ENCODE measurements at places on chromosomes 6 and 20. TPM values are rescaled to one million over a fixed set of nuclear protein-coding genes. Genes with fewer than 3 reads are reported as not detected.
A peak's percentile ranks its signal among the peaks of the same experiment; 100 is the strongest.

DNA sequence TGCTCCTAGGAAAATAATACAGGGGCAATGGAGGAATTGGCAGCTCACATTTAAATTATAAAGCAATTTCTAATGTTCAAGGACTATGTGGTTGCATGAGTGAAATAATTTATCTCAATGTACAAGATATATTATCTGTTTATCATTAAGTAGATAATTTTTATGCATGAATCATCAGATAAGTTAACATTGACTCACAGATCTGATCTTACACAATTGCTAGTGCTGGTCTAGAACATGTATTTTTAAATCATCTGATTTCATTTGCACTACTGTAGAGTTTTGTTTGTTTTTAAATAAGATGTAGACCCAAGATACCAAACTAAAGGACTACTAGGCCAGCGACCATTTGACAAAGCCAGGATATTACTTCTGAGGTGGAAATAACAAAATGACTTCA, 199.2 kb downstream of the BMP2 start:
- no peak overlapping the region for H3K4me3 ChIP-seq
- no peaks in the 10 kb centered on the region for H3K4me1 ChIP-seq
- no peak for DNase-seq
- H3K27me3 ChIP-seq, result no peaks in the 10 kb centered on the region
- no peak overlapping the region for H3K27ac ChIP-seq
- no peaks in the 10 kb centered on the region for H3K36me3 ChIP-seq

- H3K4me1 ChIP-seq, result no peaks in the 10 kb centered on the region
- no peak for DNase-seq
- no peak overlapping the region for H3K4me3 ChIP-seq
- no peaks in the 10 kb centered on the region for H3K36me3 ChIP-seq
- H3K27me3 ChIP-seq, result no peaks in the 10 kb centered on the region
- H3K27ac ChIP-seq, result no peak overlapping the region
Measured at GRCh38 chr20:33418033-33418432, 16.7 kb upstream of the CDK5RAP1 start.

The SH3BGRL2 gene
- total RNA-seq, result 0.13 TPM

DNA sequence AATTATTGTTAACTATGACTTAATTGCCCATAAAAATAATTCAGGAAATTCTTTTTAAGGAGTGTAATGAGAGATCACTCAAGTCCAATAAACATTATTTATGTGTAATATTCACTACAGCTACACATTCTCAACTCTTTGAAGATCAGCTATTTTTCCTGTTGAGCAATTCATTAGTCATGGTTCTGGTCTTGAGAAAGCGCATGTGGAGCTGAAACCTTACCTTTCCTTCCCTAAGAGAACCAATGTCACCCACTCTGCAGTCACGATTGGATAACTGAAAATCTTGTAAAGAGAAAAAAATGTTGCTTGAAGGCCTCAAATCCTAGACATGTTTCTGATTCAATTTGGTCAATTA, 736.9 kb upstream of the MARCKS start:
- no peak overlapping the region for H3K27ac ChIP-seq
- H3K4me1 ChIP-seq, result no peaks in the 10 kb centered on the region
- H3K36me3 ChIP-seq, result no peaks in the 10 kb centered on the region
- H3K4me3 ChIP-seq, result no peak overlapping the region

DNA sequence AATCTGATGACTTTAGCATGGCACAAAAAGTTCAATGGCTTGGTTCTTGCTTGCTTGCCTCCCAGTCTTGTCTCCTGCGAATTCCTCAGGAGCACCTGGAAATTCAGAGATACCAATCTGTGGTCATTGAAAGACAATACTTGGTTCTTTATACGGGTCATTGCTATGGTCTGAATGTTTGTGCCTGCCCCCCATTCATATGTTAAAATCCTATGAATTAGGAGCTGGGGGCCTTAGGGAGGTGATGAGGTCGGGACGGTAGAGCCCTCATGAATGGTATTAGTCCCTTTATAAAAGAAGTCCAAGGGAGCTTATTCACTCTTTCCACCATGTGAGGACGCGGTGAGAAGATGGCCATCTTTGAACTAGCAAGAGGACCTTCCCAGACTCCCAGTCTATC, 721.8 kb downstream of the UTRN start:
- H3K4me1 ChIP-seq, result no peaks in the 10 kb centered on the region
- peaks cover 10% of the 10 kb centered on the region for H3K27me3 ChIP-seq
- no peak overlapping the region for H3K27ac ChIP-seq

The NKX2-2 gene
- not detected for total RNA-seq

GRCh38 chr6:113104541-113104940, 752.6 kb upstream of the MARCKS start:
- no peaks in the 10 kb centered on the region for H3K36me3 ChIP-seq
- H3K27me3 ChIP-seq, result no peaks in the 10 kb centered on the region
- H3K4me1 ChIP-seq, result no peaks in the 10 kb centered on the region
- no peak overlapping the region for H3K27ac ChIP-seq
- H3K4me3 ChIP-seq, result no peak overlapping the region

DNA sequence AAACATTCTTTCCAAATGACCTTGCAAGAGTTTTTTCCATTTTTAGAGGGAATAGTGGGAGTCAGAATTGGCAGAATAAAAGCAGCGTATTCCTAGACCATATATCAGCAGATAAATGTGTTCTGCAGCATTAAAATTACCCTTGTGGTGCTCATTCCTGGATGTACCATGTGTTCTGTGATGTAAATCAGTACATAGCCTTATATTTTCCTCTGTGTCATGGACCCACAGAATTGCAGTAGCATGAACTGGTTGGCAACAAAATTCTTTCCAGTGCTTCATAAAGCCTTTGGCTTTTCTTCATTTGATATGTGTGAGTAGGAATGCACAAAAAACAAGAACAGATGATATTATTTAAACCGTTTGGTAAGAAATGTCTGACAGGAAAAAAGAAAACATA, 32.5 kb downstream of the ANKEF1 start:
- no peak for DNase-seq
- H3K27ac ChIP-seq, result no peak overlapping the region
- no peaks in the 10 kb centered on the region for H3K36me3 ChIP-seq
- no peak overlapping the region for H3K4me3 ChIP-seq
- no peaks in the 10 kb centered on the region for H3K4me1 ChIP-seq

The TDRD6 gene
- total RNA-seq, result not detected

The PDE10A gene
- total RNA-seq, result not detected

The PRDM13 gene
- not detected for total RNA-seq

The CDSN gene
- total RNA-seq, result not detected

DNA sequence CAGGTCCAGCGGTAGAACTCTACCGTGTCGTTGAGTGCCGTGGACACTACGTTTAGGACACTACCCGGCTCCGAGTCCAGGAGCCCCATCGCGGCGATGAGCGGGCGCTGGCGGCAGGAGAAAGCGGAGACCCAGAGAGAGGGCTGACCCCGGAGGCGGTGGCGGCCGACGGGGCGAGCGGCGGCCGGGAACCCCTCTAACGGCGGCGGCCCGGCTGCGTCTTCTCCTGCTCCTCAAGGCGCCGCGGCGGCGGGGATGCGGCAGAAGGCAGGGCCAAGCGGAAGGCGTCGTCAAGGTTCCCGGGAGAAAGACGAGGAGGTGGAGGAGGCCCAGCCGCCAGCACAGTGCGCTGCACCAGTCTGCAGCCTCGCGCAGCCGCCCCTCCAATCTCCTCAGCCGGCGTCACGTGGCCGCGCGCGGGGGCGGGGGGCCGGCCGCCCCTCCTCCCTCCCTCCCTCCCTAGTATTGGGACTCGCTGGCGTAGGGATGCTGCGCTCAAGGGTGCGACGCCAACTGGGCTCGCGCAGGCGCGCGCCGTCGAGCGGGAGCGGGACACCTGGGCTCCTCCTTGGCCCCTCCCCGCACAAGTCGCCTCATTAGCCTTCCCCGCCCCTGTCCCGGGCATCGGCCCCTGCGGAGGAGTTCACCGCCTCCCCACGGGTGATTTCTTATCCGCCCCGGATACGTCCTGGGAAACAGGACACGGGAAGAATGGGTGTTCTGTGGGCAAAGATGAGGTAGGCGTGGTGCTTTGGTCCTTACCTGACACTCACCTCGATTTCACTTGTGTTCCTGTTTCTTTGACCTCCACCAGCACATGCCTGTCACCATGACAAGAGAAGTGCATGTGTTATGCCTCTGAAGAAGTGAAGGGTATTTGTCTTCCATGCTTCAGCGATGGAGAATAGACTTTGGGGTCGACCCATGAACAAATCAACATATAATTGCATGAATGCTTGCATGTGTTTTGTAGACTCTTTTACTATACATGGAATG, at the start of gene ELOVL4:
Gene ELOVL4 (minus strand): TSS at position 363 of the 996 bp plus-strand sequence. CDS start 274 bp downstream, at position 89.
- H3K27ac ChIP-seq, result no peak within 1 kb of the TSS
- H3K27me3 ChIP-seq, result peaks cover 31% of the 10 kb centered on the region
- DNase-seq, result peak; percentile 63

DNA sequence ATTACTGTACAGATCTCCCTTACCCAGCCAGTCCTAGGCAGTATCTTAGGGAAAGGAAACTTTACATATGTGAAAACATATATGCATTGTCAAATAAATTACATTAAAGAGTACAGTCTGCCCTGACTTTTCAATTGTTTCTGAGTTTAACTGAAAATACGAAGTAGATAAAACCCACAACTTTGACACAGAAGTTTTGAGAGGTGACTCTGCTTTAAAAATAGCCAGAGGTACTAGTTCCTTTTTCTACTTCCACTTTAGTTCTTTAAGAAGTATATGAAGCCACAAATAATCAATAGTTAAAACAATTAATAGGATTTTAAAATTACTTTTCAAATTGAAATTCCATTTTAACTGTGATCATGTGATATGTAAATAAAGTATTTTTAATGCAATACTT, 62.9 kb downstream of the BMP5 start:
- no peaks in the 10 kb centered on the region for H3K27me3 ChIP-seq
- no peak overlapping the region for H3K27ac ChIP-seq
- DNase-seq, result no peak
- no peak overlapping the region for H3K4me3 ChIP-seq

DNA sequence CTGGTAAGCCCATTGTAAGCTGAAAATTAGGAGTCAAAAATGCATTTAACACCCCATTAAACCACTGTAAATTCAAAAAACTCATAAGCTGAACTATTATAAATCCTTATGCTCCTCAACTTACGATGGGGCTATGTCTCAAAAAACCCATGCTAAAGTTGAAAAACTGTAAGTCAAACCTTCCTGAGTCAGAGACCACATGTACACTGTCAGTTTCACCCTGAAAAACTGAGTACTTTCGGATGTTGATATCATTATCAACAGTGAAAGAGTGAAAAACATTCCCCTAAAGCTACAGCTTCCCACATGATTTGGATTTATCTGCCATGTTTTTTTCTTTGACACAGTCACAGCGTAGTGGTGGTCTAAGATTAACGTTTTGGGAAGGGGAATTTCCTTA, 14.2 kb downstream of the RAB23 start:
- no peak overlapping the region for H3K27ac ChIP-seq
- H3K36me3 ChIP-seq, result no peaks in the 10 kb centered on the region
- no peaks in the 10 kb centered on the region for H3K4me1 ChIP-seq

DNA sequence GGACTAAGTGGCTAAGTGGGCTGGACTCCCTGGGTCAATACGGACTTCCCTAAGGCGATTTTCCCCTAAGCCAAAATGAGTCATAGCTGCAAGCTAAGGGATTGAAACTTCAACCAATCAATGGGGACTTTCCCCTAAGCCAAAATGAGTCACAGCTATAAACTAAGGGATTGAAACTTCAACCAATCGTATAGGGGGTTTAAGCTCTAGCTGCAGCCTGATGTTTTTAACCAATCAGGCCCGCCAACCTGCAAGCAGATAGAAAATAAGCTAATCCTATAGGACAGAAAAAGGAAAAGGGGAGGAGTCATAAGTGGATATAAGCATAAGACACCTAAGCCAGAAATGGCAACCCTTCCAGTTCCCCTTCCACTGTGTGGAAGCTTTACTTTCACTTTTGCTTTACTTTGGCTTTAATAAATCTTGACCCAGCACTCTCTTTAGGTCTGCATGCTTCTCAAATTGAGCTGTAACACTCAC, 655.0 kb upstream of the HS3ST5 start:
- no peaks in the 10 kb centered on the region for H3K4me1 ChIP-seq
- H3K27ac ChIP-seq, result no peak overlapping the region
- no peak overlapping the region for H3K4me3 ChIP-seq
- no peaks in the 10 kb centered on the region for H3K36me3 ChIP-seq

GRCh38 chr20:50092436-50092835, 20.5 kb downstream of the UBE2V1 start:
- no peak overlapping the region for H3K4me3 ChIP-seq
- H3K27me3 ChIP-seq, result no peaks in the 10 kb centered on the region
- peaks cover 54% of the 10 kb centered on the region for H3K36me3 ChIP-seq
- H3K4me1 ChIP-seq, result peaks cover 10% of the 10 kb centered on the region
- H3K27ac ChIP-seq, result no peak overlapping the region

The RAET1E gene
- not detected for total RNA-seq

The SLC22A7 gene
- total RNA-seq, result not detected

The SLC25A27 gene
- not detected for total RNA-seq

GRCh38 chr6:115902436-115902835, 158.3 kb downstream of the FRK start:
- H3K27ac ChIP-seq, result no peak overlapping the region
- no peak for DNase-seq
- no peaks in the 10 kb centered on the region for H3K4me1 ChIP-seq
- H3K36me3 ChIP-seq, result no peaks in the 10 kb centered on the region
- no peaks in the 10 kb centered on the region for H3K27me3 ChIP-seq
- H3K4me3 ChIP-seq, result no peak overlapping the region

- H3K4me1 ChIP-seq, result peaks cover 27% of the 10 kb centered on the region
- H3K4me3 ChIP-seq, result no peak overlapping the region
- H3K36me3 ChIP-seq, result peaks cover 16% of the 10 kb centered on the region
Measured at GRCh38 chr20:10487142-10488136, 52.3 kb downstream of the SLX4IP start.

The ERGIC3 gene
- total RNA-seq, result 114 TPM

DNA sequence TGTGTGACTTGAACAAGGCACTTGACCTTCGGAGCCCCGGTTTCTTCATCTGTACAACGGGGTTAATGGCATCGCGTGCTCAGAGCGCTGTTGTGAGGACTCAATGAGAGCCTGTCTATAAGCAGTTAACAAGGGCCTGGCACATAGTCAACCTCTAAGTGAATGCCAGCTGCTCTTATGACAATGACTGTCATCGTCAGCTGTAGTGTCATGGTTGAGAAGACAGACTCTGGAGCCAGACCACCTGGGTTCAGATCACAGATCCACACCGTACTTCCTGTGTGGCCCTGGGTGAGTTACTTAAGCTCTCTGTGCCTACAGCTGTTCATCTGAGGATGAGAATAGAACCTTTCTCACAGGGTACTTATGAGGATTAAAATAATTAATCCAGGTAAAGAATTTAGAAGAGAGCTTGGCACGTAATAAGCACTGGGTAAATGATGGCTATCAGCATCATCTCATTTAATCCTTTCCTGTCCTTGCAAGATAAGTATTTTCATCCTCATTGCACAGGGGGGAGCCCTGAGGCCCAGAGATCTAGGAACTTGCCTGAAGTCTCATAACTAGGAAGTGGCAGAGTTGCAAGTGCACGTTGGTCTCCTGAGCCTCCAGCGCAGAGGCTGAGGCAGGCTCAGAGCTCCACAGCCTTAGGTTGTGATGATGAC, 105.3 kb downstream of the EYA2 start:
- H3K27ac ChIP-seq, result no peak overlapping the region
- H3K4me1 ChIP-seq, result peaks cover 29% of the 10 kb centered on the region
- no peaks in the 10 kb centered on the region for H3K36me3 ChIP-seq
- peaks cover 26% of the 10 kb centered on the region for H3K27me3 ChIP-seq
- no peak overlapping the region for H3K4me3 ChIP-seq
- DNase-seq, result no peak

All from activated CD8-positive, alpha-beta T cell treated with anti-CD3 and anti-CD28 coated beads, Interleukin-2, amount 10 ng/mL, durations not matched to agents 7 days and 5 days (primary cell).